ENCODE measurements at places on chromosomes 5 and 9.
A peak's percentile ranks its signal among the peaks of the same experiment; 100 is the strongest.

- no peak for DNase-seq
- H3K36me3 ChIP-seq, result no peaks in the 10 kb centered on the region
- no peak overlapping the region for H3K4me3 ChIP-seq
- no peaks in the 10 kb centered on the region for H3K4me1 ChIP-seq
- no peak overlapping the region for H3K27ac ChIP-seq
These were observed 81.1 kb downstream of the CDO1 start for GRCh38 chr5:115735108-115735998.

DNA sequence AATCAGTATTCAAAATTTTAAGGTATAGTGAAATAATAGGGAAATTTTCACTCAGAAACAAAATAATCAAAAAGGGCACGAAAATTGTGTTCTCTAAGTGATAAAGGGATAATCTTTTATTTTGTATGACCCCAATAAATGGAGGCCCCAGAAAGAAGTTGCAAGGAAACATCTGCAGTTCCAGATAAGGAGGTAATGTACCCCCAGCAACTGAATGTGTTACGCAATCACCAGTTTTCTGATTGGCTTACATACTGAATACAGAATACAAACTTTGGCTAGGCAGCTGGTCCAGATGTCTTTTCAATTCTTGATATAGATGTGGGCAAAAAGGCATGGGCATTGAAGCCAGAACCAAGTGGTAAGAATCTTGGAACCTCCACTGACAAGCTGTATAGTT lies 1.7 kb upstream of the TOPORS start:
- H3K4me1 ChIP-seq, result peaks cover 10% of the 10 kb centered on the region
- H3K27ac ChIP-seq, result no peak overlapping the region
- H3K36me3 ChIP-seq, result peaks cover 11% of the 10 kb centered on the region

GRCh38 chr9:79598562-79599345 lies 27.0 kb downstream of the TLE4 start:
- no peaks in the 10 kb centered on the region for H3K27me3 ChIP-seq
- H3K4me1 ChIP-seq, result peaks cover 13% of the 10 kb centered on the region
- no peak overlapping the region for H3K27ac ChIP-seq
- DNase-seq, result no peak
- peaks cover 55% of the 10 kb centered on the region for H3K36me3 ChIP-seq
- H3K4me3 ChIP-seq, result no peak overlapping the region

GRCh38 chr9:107425101-107426025 lies 64.2 kb downstream of the KLF4 start:
- no peaks in the 10 kb centered on the region for H3K36me3 ChIP-seq
- H3K27me3 ChIP-seq, result peaks cover 2% of the 10 kb centered on the region
- H3K4me1 ChIP-seq, result peaks cover 9% of the 10 kb centered on the region
- DNase-seq, result peak; percentile 75
- peak overlapping the region; percentile 41 for H3K4me3 ChIP-seq
- H3K27ac ChIP-seq, result peak overlapping the region; percentile 68

- H3K4me1 ChIP-seq, result peaks cover 29% of the 10 kb centered on the region
- H3K36me3 ChIP-seq, result peaks cover 14% of the 10 kb centered on the region
- no peaks in the 10 kb centered on the region for H3K27me3 ChIP-seq
- no peak overlapping the region for H3K4me3 ChIP-seq
- no peak overlapping the region for H3K27ac ChIP-seq
These were observed 15.3 kb downstream of the BICD2 start for GRCh38 chr9:92749071-92749933.

DNA sequence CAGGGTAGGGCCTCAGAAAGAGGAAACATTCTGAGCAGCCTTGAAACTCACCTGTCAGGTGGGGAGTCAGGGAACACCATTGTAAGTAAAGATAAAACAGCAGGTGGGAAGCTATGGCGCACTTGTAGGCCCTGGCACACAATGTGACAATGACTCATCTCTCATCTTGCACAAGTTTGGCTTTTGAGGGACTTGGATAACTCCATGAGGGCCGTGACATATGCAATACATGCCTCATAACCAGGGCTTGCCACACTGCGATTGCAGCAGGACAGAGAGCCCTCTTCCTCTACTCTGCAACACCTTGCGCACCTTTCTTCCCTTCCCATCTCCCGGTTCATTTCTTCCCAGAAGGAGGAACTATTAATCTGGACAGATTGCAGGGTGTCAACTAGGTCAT lies 144.9 kb downstream of the CEP120 start:
- peaks cover 27% of the 10 kb centered on the region for H3K27me3 ChIP-seq
- no peak for DNase-seq
- H3K27ac ChIP-seq, result no peak overlapping the region
- H3K36me3 ChIP-seq, result no peaks in the 10 kb centered on the region
- H3K4me3 ChIP-seq, result no peak overlapping the region

All from type B pancreatic cell (in vitro differentiated cells).